ENCODE measurements at places on chromosomes 16 and 17.

DNA sequence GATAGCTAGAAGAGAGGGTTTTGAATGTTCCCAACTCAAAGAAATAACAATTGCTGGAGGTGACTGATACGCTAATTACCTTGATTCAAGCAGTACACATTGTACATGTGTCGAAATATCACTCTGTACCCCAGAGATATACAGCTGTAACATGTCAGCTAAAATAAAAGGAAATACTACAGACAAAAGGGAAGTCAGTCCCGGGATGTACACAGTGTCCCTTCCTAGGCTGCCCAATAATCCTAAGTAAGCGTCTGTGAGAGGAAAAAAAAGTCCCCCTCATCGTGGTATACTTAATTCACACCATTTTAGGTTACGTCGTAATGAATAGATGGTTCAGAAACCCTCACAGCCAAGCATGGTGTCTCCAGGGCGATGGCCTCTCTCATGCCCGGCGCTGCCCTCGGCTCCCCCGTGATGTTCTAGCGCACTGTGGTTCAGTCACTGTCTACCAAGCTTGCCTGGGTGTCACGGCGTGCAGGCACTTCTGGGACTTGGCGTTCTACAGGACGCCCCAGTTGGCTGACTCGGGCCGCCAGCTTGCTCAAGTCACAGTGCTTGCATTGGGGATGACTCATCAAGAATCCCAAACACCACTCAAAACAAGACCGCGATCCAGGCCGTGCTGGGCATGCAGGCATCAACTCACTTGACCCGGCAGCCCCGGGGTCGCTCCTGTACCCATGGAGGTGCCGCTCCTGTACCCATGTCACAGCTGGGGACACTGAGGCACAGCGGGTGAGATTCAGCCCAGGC, 27.6 kb downstream of the CCDC40 start:
- DNase-seq: no peak

DNA sequence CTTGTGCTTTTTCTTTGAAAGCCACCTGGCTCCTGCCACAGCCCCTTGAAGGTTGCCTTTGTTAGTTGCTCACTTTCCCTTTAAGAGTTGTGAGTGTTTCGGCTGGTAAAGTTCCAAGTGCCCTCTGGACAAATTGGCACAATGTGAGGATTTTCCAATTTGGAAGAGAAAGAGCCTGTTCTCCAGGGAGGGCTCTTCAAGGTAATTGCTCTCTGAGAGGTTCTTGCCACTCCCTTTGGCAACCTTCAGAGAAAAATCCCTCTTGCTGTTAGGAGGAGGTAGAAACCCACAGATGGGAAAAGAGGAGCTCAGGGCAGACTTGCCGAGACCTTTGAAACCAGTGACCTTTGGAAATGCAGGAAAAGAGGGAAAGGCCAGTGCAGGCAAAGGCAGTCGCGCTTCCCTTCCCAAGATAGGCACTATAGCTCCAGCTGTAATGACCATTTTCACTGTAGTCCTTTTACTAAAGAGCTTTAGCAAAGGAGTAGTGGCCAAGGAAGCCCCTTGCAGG, 49.0 kb upstream of the AKAP1 start:
- DNase-seq: peak; percentile 76

GRCh38 chr17:48052956-48053757, 5.0 kb downstream of the NFE2L1 start:
- peak; percentile 74 for DNase-seq

GRCh38 chr17:50908140-50908859, 42.1 kb upstream of the TOB1 start:
- no peak for DNase-seq

GRCh38 chr16:57730771-57731730, 4.5 kb upstream of the KATNB1 start:
- no peak for DNase-seq

GRCh38 chr17:78421534-78422266, 43.3 kb downstream of the PGS1 start:
- peak; percentile 37 for DNase-seq
